ENCODE measurements at places on chromosomes 11 and 22.

DNA sequence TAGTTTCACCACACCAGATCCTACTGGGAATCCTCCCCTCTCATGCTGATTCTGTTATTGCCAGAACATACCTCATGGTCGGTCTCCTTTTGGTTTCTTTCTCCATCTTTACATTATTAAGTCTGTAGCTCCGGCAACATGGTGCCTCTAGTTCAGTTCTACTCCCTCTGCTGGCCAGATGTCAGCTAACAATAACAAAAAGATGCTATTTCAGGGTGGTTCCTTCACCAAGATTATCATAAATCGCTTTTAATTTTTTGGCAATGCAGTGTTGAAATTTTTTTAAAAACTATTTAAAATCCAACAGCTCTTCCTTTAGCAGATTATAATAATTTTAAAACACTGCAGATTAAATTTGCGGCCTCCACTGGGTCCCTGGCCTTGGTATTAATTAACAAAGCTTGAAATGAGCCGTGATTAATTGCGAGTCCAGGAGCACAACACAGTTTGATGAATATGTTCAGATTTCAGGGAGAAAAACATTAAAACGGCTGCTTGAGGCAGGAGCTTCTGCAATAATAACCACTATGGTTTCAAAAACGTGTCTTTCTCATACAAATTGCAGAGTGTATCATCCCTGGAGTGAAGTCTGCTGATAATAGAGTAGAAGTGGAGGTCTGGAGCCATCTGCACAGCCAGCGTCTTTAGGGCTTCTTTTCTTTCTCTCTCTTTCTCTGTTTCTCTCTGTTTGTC is 492.9 kb upstream of the KIRREL3 start:
- no peak for DNase-seq

DNA sequence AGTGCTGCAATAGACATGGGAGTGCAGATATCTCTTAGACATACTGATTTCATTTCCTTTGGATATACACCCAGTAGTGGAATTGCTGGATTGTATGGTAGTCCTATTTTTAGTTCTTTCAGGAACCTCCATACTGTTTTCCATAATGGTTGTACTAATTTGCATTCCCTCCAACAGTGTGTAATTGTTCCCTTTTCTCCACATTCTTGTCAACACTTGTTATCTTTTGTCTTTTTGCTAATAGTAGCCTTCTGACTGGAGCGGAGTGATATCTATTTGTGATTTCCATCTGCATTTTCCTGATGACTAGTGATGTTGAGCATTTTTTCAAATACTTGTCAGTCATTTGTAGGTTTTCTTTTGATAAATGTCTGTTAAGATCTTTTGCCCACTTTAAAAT is 128.9 kb downstream of the CTNND1 start:
- DNase-seq: no peak

DNA sequence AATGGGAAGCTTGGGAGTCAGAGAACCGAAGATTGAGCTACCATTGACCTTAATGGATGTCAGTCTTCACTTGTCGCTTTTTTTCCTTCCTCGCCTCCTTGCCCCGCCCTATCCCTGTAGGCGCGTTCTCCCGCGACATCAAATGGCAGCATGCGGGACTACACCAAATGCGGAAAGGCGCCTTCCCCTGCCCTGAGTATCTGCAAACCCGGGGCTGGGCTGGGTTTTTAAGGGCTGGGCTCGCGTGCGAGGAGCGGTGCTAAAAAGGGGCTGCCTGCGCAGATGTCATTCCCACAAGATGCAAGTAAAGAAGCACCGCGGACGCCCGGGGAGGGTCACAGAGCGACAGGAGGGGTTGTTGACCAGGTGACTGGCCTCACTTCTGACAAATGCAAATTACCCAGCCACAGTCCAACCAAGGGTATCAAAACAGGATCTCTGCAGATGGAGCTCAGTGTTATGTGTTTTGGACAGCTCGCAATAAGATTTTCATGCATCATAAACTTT is 4.7 kb upstream of the FAM111B start:
- peak; percentile 18 for DNase-seq

GRCh38 chr22:37166675-37167066 is 17.0 kb upstream of the IL2RB start:
- DNase-seq: peak; percentile 78

DNA sequence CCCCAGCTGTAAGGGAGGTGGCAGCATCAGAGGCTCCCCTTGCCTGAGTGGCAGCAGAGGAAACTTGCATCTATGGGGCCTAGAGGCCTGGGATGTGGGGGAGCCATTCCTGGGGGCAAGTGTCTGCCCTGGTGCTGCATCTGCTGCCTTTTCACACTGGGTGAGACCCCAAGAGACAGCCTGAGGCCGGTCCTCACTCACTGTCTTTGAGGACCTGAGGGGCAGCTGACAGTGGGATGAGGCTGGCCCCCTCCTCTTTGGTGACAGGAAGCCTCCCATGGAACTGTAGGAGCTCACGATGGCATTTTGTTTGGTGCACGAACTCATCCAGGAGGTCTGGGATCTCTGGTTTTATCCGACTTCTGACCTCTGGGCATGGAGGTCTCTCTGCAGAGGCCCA is 82.2 kb upstream of the PRODH start:
- no peak for DNase-seq

DNA sequence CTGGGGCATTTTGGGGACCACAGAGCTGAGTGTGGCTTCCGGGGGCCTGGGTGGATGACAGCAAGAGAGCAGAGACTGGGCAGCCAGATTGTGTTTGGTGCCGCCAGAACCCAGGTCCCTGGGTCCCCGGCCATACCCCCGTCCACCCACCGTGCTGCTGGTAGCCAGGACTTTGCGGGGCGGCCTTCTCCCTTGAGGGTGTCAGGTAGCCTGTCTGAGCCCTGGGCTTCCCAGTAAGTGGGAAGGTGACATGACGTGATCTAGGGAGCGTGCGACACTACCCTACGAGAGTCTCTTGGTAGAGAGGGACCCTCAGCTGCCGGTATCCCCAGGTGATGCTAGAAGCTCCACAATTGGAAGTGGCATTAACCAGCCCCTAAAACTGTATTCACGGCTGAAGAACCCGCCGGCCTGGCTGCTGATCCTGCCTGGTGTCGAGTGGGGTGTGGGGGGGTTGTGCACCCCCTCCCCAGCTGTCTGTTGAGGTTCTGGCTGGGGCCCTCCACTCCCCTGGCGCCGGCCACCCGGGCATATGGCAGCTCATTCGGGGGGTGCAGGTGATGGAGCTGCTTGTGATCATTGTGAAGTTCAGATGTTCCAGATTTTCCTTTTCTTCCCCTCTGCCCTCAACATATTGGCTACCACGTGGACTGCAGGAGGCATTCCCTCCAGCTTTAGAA is 66.9 kb downstream of the MPPED1 start:
- DNase-seq: no peak

DNA sequence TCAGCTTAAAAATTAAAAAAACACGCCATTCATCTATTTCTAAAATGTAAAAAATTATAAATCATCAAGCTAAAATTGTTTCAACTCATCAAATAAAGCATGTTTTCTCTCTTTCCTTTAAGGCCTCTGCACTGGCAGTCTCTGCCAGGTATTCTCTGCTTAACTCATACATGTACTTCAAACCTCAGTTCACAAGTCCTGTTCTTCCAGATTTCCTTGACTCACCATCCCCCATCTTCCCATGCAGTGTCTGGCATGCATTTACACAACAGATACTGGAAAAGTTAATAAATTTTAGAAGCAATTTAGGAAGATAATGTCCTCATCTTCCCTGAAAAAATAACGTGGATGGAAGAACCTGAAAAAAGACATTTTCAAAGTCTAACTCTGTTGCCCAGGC is 32.5 kb downstream of the CSTF3 start:
- DNase-seq: no peak

DNA sequence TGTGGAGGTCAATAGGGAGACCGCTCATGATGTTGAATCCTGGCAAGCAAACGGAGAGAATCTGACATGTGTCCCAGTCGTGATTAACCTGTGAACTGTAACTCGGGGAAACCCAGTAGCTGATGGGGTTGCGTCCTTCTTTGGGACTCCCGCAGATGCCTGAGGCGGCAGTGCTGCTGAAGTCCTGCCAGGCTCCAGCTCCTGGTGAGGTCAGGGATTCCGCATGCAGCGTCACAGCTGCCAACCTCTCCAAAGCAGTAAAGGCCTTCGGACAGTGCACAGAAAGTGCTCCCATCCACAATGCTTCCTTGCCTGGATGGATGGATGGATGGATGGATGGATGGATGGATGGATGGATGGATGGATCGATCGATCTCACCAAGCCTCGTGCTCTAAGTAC is 13.5 kb downstream of the KCNQ1 start:
- no peak for DNase-seq

DNA sequence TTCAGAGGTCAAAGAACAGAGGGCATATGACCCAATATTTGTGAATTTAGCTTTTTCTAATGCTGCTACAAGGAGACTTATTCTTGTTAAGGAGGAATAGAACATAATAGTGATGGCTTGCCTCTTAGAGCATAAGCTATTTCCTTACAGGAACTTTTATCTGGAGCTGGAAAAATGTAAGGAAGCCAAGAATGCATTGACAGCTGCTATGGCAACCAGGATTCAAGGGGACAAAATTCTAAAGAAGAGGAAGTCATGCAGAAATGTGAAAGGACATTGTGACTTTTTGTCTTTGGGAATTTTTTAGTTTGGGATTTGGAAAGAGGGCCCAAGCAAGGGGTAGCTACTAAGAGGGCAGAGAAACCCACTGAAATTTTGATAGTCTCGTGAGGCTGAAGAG is 51.1 kb downstream of the EHF start:
- DNase-seq: no peak
